Activated CD8-positive, alpha-beta memory T cell treated with anti-CD3 and anti-CD28 coated beads for 1 hour (primary cell): ENCODE measurements at places on chromosomes 2 and 18.

GRCh38 chr2:217393585-217394032 lies 533.7 kb upstream of the TNP1 start:
- DNase-seq: no peak

DNA sequence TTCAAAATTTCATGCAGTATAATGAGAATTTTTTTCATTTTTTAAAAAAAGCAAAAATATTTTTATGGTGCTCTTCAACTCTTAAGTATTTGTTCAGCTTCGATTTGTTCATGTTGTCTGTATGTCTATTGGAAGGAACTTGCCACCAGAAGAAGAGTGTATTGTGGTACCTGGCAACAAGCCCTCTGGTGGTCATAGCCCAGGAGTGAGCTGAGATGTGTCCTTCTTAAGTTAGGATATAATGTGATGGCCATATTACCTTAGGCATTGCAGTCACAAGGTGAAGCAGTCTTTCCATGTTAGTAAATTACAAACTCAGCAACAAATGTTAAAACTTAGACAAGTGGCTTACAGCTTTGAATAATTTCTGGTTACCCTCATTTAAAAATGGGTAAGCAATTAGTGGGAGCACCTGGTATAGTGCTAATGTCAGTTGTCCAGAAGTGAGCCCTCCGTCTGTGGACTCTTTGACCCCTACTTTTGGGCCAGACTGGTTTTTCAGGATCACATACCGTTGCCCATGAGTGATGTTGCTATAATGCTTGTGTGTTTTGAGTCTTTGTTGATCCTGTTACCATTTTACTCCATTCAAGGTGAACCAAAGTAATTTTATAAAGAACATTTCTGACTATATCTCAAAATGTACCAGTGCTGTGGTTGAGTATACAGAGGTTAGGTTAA lies 57.4 kb downstream of the MYO1B start:
- DNase-seq: no peak

DNA sequence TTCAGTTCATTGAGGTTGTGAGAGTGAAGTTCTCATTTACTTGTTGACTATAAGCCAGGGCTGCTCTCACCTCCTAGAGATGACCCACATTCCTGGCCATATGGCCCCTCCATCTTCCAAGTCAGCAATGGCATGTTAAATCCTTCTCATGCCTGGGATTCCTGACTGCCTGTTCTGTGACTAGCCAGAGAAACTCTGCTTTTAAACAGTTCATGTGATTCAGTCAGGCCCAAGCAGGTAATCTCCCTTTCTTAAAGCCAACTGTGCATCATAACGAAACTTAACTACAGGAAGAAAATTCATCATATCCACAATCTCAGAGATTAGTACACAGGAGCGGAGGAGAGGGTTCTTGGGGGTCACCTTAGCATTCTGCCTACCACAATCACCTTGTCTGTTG lies 11.5 kb downstream of the DPP4 start:
- DNase-seq: no peak

- no peak for DNase-seq
Observed at GRCh38 chr2:80530442-80531064, 226.0 kb upstream of the LRRTM1 start.

GRCh38 chr2:64607381-64608304 lies 46.1 kb downstream of the SERTAD2 start:
- no peak for DNase-seq
